ENCODE measurements at places on chromosomes 13 and 19.
A peak's percentile ranks its signal among the peaks of the same experiment; 100 is the strongest.

DNA sequence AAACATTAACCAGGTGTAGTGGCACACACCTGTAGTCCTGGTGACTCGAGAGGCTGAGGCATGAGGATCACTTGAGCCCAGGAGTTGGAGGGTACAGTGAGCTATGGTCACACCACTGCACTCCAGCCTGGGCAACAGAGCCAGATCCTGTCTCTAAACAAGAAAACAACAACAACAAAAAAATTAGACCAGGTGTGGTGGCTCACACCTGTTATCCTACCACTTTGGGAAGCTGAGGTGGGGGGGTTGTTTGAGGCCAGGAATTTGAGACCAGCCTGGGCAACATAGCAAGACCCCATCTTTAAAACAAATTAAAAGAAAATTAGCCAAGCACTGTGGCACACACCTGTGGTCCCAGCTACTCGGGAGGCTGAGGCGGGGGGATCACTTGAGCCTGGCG lies 20.8 kb upstream of the PTPRS start:
- DNase-seq = no peak

- DNase-seq = no peak
Measured at GRCh38 chr19:35204799-35205732, 23.5 kb downstream of the FAM187B start.

GRCh38 chr19:35901854-35902661 lies at the start of gene HCST:
Gene HCST, plus strand, starts transcription at chr19:35902529. Its CDS starts 65 bp downstream, at chr19:35902594.
- no peak for DNase-seq

- no peak for DNase-seq
Measured at GRCh38 chr19:18091217-18091608, 4.5 kb upstream of the IL12RB1 start.

DNA sequence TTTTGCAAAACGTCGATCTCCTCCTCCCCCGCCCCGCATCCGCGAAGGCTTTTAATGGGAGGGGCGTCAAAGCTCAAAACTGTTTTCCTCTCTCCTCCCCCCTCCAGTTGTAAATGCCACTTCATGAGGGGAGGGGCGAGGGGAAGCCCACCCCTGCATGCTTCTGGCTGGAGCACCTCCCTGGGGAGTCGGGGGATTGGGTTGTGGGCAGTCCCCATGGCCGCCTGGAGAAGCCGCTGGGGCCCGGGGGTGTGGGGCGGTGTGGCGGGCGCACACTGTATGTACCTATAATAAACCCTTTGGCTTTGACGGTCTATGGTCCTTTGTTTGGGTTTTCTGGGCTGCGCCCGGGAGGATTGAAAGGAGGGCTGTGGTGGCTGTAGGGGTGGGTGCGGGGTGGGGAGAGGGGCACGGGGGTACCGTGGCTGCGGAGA lies 505 bp upstream of the SHKBP1 start:
- DNase-seq = no peak

DNA sequence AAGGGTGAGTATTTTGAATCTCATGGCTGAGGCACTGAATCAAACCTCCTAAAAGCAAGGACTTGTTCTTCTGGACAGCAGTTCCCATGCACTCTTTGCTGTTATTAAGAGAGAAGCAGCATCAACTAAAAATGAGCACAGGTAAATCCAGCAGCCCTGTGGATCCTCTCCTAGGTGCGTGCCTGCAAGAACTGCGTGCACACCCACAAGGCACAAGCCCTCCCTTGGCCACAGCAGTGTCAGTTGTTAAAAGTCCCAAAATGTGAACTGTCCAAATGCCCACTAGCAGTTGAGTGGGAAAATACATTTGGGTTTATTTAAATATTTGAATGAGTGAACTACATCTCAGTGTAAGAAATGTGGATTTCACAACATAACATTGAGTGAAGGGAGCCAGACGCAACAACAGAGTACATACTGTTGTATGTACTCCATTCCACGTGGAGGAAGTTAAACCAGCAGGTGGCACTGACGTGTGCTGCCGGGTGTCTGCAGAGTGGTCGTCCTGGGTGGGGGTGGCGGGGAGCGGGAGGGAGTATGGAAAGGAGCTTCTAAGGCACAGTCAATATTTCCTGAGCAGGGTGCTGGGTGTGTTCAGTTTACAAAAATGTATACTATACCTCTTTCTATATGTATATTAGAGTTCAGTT lies 266.4 kb downstream of the NALCN start:
- no peak for DNase-seq

GRCh38 chr13:49292742-49293486 lies 45.2 kb downstream of the CDADC1 start:
- no peak for DNase-seq

GRCh38 chr13:87444135-87444534 lies 227.0 kb upstream of the SLITRK5 start:
- DNase-seq = no peak

- no peak for DNase-seq
Measured at GRCh38 chr13:85738696-85739320, 60.4 kb downstream of the SLITRK6 start.

GRCh38 chr13:91417660-91418325 lies 19.4 kb downstream of the GPC5 start:
- DNase-seq = no peak

- DNase-seq = no peak
Measured at GRCh38 chr19:23851966-23852365, 62.7 kb upstream of the ZNF726 start.

DNA sequence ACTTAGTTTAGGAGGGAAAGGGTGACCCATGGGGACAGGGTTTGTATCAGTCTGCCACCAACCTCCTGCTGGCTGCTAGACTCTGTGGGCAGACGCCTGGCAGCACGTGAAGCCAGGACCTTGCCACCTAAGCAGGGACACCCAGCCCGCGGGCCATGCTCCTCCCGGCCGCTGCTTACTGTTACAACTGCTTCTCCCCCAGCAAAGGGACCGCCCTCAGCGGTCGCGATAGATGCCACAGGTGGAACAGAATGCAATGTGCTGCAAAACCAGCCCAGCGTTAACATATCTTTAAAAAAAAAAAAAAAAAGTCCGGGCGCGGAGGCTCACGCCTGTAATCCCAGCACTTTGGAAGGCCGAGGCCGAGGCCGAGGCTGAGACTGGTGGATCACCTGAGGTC lies 1.9 kb upstream of the RHPN2 start:
- DNase-seq = no peak

GRCh38 chr19:4676955-4677731 lies 7.0 kb upstream of the MYDGF start:
- peak; percentile 9 for DNase-seq

DNA sequence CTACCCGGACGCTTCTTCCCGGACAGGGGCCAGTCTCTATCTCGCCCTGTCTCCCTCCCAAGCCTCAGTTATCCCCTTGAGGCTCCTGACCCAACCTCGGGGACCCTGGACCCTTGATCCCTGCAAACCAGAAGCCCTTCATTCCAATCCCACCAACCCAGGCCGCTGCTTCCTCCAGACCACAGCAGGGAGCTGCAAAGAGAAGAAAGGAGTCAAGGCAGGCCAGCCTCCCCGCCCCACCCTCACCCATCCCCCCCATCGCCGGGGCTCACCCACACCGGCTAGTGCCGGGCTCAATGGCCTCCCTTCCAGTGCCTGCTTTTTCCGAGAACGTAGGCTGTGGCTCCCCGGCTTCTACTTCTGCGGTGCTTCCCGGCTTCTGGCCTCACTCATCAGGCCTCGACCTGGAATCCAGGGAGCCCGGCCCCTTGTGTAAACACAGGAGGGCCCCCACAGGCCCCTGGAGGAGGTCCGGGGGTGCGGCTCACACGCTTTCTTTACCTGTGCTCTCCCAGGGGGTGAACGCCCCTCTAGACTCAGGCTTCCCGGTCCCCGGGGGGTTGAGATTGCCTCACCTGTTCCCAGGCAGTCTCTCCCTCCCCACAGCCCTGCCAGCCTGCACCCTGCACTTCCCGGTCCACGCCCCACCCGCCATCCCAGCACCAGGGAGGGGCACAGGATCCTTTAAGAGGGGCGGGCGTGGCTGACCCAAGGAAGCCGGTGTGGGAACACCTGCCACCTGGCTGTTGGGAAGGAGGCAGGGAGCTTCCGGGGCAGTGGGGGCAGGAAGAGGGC lies at the start of gene FAM83E:
Gene FAM83E, minus strand, starts transcription at position 641 of the 795 bp plus-strand sequence. CDS start 1,704 bp downstream, outside the sequence.
- DNase-seq = no peak

GRCh38 chr13:107742544-107742943 lies 472.8 kb downstream of the LIG4 start:
- DNase-seq = no peak

GRCh38 chr19:2034729-2035589 lies 16.1 kb downstream of the MKNK2 start:
- no peak for DNase-seq

DNA sequence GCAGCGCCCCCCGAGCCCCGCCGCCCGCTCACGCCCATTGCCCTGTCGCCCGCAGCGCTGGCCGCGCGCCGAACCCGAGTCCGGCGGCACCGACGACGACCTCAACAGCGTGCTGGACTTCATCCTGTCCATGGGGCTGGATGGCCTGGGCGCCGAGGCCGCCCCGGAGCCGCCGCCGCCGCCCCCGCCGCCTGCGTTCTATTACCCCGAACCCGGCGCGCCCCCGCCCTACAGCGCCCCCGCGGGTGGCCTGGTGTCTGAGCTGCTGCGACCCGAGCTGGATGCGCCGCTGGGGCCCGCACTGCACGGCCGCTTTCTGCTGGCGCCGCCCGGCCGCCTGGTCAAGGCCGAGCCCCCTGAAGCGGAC lies 518 bp downstream of the KLF2 start:
- DNase-seq = no peak

- no peak for DNase-seq
Measured at GRCh38 chr13:62702502-62702901, 1286.9 kb upstream of the PCDH20 start.

DNA sequence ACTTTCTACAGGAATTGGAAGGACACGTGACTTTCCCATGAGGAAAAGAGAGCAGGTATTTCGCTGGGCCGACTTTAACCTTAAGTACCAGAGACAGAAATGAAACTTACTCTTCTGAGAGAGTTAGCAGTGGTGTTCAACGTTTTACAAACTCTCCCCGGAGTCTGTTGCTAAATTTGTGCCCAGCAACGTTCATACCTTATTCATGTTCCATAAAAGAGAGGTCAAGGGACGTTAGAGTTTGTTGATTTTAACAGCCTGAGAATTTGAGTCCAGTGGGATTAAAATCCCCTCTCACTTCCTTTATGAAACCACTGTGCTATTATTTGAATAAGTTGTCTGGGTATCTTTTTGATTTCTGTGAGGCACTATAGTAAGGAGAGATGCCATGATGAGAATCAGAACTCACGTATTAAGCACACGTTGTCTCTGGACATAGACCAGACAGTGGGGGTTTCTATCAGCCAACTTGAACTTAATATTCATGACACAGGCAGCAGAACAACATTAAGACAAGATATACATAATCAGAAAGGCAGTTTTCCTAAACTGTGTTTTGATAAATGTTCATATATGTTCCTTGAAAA lies 33.4 kb downstream of the SPRY2 start:
- DNase-seq = no peak

- no peak for DNase-seq
Measured at GRCh38 chr13:84744203-84744602, 861.9 kb upstream of the SLITRK1 start.

All from COLO829 (cell line).